ENCODE measurements at places on chromosomes 16 and 17.

DNA sequence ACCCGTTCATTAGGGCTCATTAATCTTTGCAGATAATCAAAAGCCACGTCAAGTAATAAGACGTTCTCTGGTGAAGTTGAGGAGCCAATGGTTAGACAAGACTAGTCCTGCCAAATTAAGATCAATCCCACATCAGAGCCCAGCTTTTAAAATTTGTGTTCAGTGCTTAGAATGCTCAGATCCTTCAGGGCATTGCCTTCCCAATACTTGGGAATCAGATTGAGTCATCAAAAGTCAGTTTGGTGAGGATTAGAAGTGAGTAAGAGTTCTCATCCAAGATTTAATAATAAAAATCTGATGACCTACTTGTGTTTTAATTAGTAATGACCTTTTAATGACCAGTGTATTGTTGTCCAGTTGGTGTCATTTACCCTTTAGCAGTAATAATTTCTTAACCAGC is 19.8 kb downstream of the MAP2K4 start:
- no peak for DNase-seq

GRCh38 chr17:27586203-27586721 is 44.7 kb upstream of the LGALS9 start:
- no peak for DNase-seq

- no peak for DNase-seq
Measured at GRCh38 chr17:62630365-62631085, 3.1 kb downstream of the MRC2 start.

DNA sequence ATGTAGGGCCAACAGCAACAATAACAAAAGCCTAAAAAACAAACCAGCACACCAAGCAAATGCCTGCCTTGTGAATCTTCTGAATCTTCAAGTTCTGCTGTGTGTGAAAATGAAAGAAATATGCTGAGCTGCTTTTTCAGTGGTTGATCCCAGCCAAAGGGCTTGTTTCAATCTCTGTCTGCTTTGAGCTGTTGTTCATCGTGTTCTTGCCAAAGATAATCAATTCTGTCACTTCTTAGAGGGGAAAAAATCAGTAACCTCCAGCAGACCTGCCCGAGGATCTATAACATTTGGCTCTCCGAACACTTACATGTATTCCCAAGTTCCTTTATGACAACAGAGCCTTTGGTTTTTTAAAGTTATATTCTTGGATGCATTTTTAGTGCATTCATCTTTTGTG is 65.9 kb downstream of the VPS35L start:
- DNase-seq, result no peak

- no peak for DNase-seq
Measured at GRCh38 chr17:61729690-61730268, 133.5 kb downstream of the BRIP1 start.

DNA sequence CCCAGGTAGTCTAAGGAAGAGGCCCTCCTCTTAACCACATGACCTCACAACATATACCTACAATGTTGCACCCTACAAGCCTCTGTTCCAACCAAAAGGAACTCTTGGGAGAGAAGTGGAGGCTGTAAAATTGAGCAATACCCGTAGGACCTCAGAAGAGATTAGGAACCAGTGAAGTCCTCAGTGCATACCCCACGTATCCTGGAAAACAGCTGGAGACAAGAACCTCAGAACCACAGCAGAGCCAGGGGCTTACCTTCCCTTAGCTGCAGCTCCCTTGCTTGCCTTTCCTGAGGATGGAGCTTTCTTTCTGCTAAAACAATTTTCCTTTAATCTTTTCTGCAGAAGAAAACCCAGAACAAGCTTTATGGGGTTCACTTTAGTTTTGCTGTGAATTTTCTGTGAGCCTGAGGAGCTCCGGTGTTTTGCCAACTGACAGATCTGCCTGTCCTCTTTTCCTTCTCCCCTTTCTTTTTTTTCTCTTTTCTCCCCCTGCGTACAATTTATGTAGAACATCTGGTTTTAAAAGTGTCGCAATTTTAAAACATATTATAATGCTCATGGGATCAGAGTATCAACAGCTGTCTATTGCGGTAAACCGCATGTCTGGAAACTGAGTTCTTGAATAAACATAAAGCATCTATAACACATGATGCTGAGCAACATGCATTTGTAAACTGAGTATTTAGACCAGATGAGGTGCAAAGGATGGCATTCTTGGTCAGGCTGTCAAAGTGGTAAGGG is 226.4 kb upstream of the MAF start:
- DNase-seq, result no peak

All from epithelial cell of prostate (primary cell).